ENCODE measurements at places on chromosomes 1 and 21. TPM values are rescaled to one million over a fixed set of nuclear protein-coding genes. Genes with fewer than 3 reads are reported as not detected.

Gene OR2G6
- total RNA-seq, result not detected

Gene POU2F1
- total RNA-seq, result 11.6 TPM

Gene TFF1
- not detected for total RNA-seq

Gene LCE3D
- not detected for total RNA-seq

Gene S100B
- 0.29 TPM for total RNA-seq

Gene RASAL2
- total RNA-seq, result 59.4 TPM

- no peak for DNase-seq
- no peaks in the 10 kb centered on the region for H3K27me3 ChIP-seq
- H3K4me3 ChIP-seq, result no peak overlapping the region
- no peaks in the 10 kb centered on the region for H3K4me1 ChIP-seq
- no peak overlapping the region for H3K27ac ChIP-seq
- no peaks in the 10 kb centered on the region for H3K36me3 ChIP-seq
Observed at GRCh38 chr1:76300556-76300955, 226.0 kb downstream of the ST6GALNAC3 start.

DNA sequence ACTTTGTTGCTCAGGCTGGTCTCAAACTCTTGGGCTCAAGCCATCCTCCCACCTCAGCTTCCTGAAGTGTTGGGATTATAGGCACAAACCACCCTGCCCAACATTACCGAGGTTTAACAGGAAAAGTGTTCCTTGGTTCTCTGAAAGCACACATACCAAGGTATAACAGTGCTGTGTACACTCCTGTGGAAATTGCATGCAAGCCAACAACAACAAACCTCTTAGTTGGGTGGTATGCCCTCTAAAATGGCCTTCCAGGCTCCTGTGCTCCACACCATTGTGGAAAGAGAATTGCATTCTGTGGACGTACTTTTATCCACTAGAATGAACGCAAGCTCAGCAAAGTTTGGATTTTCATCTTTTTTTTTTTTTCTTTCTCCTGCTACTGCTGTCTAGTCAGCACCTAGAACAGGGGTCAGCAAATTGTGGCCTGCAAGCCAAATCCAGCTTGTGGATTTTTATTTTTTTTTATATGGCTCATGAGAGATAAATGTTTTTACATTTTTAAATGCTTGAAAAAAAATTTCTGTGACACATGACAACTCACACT is 192.2 kb upstream of the TNR start:
- H3K36me3 ChIP-seq, result peaks cover 3% of the 10 kb centered on the region
- no peak for DNase-seq
- no peak overlapping the region for H3K4me3 ChIP-seq
- no peaks in the 10 kb centered on the region for H3K27me3 ChIP-seq
- H3K4me1 ChIP-seq, result no peaks in the 10 kb centered on the region

- H3K4me1 ChIP-seq, result no peaks in the 10 kb centered on the region
- H3K4me3 ChIP-seq, result no peak overlapping the region
- no peaks in the 10 kb centered on the region for H3K36me3 ChIP-seq
- no peak overlapping the region for H3K27ac ChIP-seq
- DNase-seq, result no peak
Observed at GRCh38 chr1:24216276-24217074, 29.4 kb upstream of the IFNLR1 start.

- no peaks in the 10 kb centered on the region for H3K27me3 ChIP-seq
- peaks cover 6% of the 10 kb centered on the region for H3K4me1 ChIP-seq
- peak; percentile 87 for DNase-seq
- H3K4me3 ChIP-seq, result no peak overlapping the region
Observed at GRCh38 chr1:168234846-168235547, 9.2 kb downstream of the SFT2D2 start.

GRCh38 chr1:15680131-15680530 is 4.0 kb upstream of the PLEKHM2 start:
- no peaks in the 10 kb centered on the region for H3K36me3 ChIP-seq
- H3K27me3 ChIP-seq, result no peaks in the 10 kb centered on the region
- peak overlapping the region; percentile 90 for H3K27ac ChIP-seq

DNA sequence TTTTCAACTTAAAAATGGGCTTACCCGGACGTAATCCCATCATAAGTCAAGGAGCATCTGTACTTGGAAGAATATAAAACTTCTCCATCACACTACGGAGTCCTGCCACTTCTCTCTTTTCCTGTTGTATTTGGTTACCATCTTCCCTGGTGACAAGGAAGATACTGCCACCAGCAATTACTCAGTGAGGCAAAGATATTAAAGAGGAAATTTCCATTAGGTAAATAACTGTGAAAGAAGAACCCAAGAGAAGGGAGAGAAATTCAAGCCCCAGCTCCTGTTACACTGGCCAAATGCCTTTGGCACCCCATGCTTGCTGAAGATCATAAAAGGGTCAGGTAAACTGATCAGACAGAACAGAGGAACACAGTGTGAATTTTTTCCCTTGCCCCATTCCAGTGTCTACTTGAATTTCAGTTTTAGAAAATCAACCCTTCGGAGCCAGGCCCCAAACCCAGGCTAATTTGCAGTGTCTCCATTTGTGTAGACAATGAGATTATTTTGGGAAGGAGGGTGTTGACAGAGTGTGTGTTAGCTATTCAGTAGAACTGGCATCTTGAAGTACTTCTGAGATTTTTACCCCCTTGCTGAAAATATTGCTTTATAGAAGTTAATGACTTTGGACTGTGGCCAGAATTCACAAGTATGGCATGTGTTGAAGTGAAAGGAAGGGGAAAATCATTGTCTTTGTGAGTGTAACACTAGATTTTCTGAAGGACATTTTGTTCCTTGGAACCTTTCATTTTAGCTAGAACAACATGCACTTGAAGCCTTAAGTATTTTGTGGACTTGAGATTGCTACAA is 167.1 kb downstream of the DHRS3 start:
- H3K36me3 ChIP-seq, result no peaks in the 10 kb centered on the region
- DNase-seq, result no peak
- H3K27ac ChIP-seq, result no peak overlapping the region
- no peaks in the 10 kb centered on the region for H3K27me3 ChIP-seq
- H3K4me1 ChIP-seq, result peaks cover 62% of the 10 kb centered on the region

DNA sequence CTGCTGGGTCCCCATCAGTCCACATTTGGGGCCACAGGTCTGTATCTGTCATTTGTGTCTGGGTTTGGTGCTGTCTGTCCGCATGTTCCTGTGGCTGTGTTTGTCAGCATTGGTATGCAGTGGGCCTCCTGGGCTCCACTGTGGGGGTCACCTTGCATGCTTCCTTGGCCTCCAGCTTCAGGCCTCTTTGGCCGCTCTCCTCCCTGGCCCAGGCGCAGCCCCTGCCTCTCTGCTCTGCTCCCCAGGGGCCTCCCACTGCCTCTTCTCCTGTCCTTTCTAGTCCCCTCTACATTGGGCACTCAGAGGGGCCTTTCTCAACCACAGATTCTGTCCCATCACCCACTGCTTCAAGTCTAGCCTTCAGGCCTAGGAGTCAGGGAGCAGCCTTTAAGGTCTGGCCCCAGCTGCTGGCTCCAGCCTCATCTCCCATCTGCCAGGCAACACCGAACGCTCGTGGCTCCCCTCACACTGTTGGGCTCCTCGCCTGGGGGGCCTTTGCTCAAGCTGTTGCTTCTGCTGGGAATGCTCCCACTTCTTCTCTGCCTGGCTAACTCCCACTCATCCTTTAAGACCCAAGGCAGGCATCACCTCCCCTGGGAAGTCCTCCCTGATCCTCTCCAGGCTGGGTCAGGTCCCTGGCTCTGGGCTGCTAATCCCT is 14.6 kb downstream of the ZNF362 start:
- H3K27ac ChIP-seq, result no peak overlapping the region
- peaks cover 9% of the 10 kb centered on the region for H3K36me3 ChIP-seq
- peak; percentile 34 for DNase-seq

- no peak overlapping the region for H3K27ac ChIP-seq
- no peaks in the 10 kb centered on the region for H3K4me1 ChIP-seq
- no peaks in the 10 kb centered on the region for H3K27me3 ChIP-seq
- H3K36me3 ChIP-seq, result no peaks in the 10 kb centered on the region
- DNase-seq, result peak; percentile 74
Observed at GRCh38 chr1:33119532-33120217, 38.7 kb downstream of the AZIN2 start.

- H3K27ac ChIP-seq, result no peak overlapping the region
- H3K36me3 ChIP-seq, result no peaks in the 10 kb centered on the region
- H3K4me3 ChIP-seq, result no peak overlapping the region
- no peaks in the 10 kb centered on the region for H3K4me1 ChIP-seq
- peaks cover 3% of the 10 kb centered on the region for H3K27me3 ChIP-seq
Observed at GRCh38 chr21:42763581-42764442, 110.4 kb downstream of the PDE9A start.

DNA sequence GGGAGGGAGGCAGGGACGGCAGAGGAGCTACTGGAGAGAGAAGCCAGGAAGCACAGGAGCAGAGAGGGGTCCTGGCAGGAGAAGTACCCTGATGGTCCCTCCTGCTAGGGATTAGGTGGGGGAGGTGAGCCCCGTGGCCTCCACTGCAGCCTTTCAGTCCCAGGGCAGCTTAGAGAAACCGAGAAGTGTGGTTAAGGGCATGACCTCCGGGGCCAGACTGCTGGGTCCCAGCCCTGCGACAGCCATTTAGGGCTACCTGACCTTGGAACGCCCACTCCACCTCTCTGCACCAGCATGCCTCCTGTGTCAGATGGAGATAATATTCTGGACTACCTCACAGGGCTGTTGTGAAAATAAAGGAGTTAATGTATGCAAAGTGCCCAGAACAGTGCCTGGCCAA is 47.4 kb downstream of the KCNN3 start:
- no peaks in the 10 kb centered on the region for H3K4me1 ChIP-seq
- H3K4me3 ChIP-seq, result no peak overlapping the region
- no peak for DNase-seq
- H3K27me3 ChIP-seq, result peaks cover 6% of the 10 kb centered on the region

- no peak overlapping the region for H3K4me3 ChIP-seq
- H3K36me3 ChIP-seq, result no peaks in the 10 kb centered on the region
- no peak overlapping the region for H3K27ac ChIP-seq
- no peak for DNase-seq
Observed at GRCh38 chr1:96992871-96993270, 271.3 kb downstream of the PTBP2 start.

- H3K36me3 ChIP-seq, result no peaks in the 10 kb centered on the region
- H3K27ac ChIP-seq, result peak overlapping the region; percentile 83
- peak; percentile 18 for DNase-seq
- H3K4me1 ChIP-seq, result peaks cover 42% of the 10 kb centered on the region
Observed at GRCh38 chr1:179175011-179175841, 54.3 kb downstream of the ABL2 start.

- peaks cover 39% of the 10 kb centered on the region for H3K27me3 ChIP-seq
- peak; percentile 97 for DNase-seq
- peaks cover 24% of the 10 kb centered on the region for H3K4me1 ChIP-seq
- H3K36me3 ChIP-seq, result no peaks in the 10 kb centered on the region
- H3K4me3 ChIP-seq, result no peak overlapping the region
Observed at GRCh38 chr21:45228171-45228641, 59.5 kb downstream of the POFUT2 start.

DNA sequence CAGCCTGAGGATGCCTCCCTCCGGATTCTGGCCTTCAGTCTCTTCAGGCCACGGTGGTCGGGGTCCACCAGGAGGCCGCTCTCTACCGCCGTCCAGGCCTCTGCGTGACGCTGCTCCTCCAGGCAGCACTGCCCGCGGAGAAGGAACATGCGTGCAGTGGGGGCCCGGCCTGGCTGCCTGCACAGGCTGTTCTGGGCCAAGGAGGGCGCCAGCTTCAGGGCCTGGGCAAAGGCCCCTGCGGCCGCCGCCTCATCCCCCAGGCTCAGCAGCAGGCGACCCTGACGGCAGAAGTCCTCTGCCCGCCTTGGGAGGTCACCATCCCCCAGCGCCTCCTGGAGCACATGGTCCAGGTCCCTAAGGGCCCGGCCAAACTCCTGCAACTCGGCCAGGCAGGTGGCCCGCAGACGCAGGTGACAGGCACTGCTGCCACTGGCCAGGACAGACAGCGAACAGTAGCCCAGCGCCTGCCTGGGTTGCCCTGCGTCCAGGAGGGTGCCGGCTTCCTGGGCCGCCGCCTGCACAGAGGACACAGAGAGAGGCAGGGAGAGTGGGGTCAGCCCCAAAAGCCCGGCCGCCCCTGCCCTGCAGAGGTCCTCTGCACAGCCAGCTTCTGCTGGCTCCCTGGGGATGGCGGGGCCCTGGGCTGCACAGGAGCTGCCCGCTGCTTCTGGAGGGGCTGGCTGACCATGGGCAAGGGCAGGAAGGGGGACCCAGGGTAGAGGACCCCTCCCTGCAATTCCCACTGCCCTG is 8.7 kb upstream of the MMEL1 start:
- peak; percentile 84 for DNase-seq
- H3K27me3 ChIP-seq, result no peaks in the 10 kb centered on the region
- peak overlapping the region; percentile 88 for H3K4me3 ChIP-seq
- no peaks in the 10 kb centered on the region for H3K36me3 ChIP-seq

DNA sequence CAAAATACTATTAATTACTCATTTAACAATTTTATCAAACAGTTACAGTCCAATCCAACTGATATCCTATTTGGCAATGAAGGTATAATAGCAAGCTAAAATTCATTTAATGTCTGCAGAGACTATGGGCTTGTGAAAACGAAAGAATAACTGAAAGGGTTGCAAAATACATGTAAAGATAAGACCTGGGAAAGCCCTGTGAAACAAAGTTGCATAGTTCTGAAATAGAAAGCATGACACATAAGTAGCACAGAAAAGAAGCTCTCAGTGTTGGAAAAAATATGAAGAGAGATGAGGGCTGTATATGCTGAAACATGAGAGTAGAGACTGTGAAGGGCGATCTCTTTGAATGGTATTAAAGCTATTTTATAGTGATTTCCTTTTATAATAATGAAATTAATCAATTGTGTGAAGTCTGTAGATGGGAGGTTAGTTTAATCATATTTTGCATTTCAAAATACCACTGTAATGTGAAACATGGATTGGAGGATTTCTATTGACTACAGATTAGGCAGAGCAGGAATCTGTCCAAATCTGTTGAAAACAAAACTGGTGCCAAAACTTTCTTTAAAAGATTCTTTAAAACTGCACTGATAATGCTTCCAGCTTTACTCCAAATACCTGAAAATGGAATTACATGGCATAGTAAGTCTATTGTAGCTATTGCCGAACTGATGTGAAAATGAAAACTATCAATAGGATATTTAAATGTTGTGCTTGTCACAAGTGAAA is 1518.9 kb upstream of the B3GALT2 start:
- H3K27me3 ChIP-seq, result no peaks in the 10 kb centered on the region
- no peak for DNase-seq
- H3K4me1 ChIP-seq, result no peaks in the 10 kb centered on the region
- no peak overlapping the region for H3K27ac ChIP-seq
- H3K36me3 ChIP-seq, result no peaks in the 10 kb centered on the region

- no peaks in the 10 kb centered on the region for H3K36me3 ChIP-seq
- peaks cover 77% of the 10 kb centered on the region for H3K4me1 ChIP-seq
- H3K27me3 ChIP-seq, result no peaks in the 10 kb centered on the region
- no peak for DNase-seq
Observed at GRCh38 chr1:181100015-181100905, 11.8 kb downstream of the IER5 start.

GRCh38 chr21:27567381-27567780 is 600.5 kb upstream of the ADAMTS5 start:
- H3K27me3 ChIP-seq, result no peaks in the 10 kb centered on the region
- peak overlapping the region; percentile 29 for H3K27ac ChIP-seq
- H3K4me1 ChIP-seq, result peaks cover 57% of the 10 kb centered on the region
- H3K36me3 ChIP-seq, result no peaks in the 10 kb centered on the region
- no peak for DNase-seq
